ENCODE measurements at places on chromosomes 4 and X.

DNA sequence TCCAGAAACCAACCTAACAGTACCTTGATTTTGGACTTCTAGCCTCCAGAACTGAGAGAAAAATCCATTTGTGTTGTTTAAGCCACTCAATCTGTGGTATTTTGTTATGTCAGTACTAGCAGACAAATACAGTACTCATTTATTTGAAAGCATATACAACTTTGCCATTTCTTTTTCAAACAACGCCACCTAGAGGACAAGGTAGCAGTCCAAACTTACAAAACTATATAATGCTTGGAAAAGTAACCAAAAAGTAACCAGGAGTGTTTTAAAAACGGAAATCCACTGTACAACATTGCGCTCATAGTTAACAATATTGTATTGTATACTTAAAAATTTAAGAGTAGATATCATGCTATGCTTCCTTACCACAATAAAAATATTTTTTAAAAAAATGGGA lies 37.0 kb upstream of the FGF13 start:
- DNase-seq, result no peak

GRCh38 chr4:105369988-105370387 lies 103.9 kb downstream of the PPA2 start:
- no peak for DNase-seq

GRCh38 chrX:149909324-149910177 lies 19.8 kb upstream of the HSFX4 start:
- no peak for DNase-seq

DNA sequence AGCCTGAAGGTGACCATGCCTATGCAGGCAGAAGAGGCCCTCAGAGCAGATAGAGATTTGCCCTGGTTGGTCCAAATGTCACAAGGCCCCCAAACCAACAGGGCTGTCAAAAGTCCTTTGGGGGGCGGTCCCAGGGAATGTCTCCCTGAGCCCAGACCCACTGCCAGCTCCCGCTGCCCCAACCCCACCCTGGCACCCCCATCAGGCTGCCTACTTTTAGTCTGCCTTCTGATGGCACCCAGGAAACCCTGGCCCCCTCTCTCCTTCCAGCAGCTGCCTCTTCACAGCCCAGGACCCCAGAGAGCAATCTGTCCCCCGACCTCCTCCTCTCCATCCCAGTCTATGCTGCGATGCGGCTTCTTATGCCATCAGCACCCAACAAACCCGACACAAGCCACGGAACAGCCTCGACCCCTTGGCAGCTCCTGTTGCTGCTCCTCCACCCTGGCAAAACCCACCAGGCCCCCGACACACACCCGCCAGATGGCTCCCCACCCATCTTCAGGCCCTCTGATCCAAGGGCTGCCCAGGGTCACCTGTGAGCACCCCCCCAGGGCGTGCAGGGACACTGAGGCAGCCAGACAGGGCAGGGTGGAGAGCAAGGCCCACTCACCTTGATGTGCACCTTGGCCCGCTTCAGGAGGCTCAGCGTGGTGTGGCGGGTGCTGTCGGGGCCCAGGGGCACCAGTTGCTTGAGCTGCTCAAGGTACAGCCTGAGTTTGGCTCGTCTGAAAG lies 9.9 kb downstream of the MXD4 start:
- no peak for DNase-seq

DNA sequence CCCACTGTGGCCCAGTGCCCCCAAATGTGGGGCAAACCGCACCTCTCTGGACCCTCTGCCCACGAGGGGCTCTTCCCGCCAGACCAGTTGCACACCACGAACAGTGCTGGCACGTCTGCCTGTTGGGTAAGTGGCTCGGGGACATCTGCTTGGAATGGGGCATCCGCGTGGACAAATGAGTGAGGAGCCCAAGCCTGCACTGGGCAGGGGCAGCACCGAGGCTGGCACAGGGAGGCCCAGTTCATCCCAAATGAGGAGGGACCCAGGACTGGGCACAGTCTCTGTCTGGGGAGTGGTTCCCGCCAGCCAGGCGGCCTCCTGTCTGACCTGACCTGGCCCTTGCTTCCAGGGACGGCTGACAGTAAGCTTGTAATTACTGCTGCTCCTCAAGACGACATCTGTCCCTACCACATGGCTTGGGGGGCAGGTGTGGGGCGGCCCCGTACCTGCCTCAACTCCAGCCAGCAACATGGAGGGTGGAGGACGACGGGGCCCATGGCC lies 3.2 kb downstream of the SPON2 start:
- DNase-seq, result no peak

GRCh38 chr4:148883435-148883834 lies 441.2 kb upstream of the NR3C2 start:
- DNase-seq, result no peak

GRCh38 chr4:182189103-182189878 lies 53.9 kb upstream of the TENM3 start:
- no peak for DNase-seq

DNA sequence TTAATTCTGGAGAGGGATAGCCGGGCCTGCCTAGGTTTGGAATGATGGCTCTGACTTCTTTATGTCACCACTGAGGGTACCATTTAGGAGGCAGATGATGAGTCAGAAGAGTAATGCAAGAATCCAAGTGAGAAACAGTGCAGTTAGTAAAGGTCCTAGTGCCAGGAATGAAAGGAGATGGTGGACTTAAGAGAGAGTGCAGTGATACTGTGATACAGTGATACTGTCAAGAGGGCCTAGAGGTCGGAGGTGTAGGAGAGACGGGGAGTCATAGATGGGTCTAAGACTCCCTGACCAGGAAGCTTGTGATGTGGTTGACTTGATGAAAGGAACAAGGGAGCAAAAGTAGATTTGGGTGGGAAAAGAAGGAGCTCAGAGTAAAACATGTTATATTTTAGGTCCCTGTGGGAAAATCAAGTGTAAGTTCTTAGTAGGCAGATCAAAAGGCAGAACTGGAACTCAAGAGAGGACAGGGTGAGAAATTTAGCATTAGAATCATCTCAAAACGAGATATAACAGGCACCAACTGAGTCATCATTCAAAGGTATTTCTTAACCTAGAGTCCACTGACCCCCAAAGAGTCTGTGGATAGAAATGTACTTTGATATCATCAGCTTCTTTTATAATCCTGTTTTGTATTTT lies 85.0 kb downstream of the NFKB1 start:
- no peak for DNase-seq

DNA sequence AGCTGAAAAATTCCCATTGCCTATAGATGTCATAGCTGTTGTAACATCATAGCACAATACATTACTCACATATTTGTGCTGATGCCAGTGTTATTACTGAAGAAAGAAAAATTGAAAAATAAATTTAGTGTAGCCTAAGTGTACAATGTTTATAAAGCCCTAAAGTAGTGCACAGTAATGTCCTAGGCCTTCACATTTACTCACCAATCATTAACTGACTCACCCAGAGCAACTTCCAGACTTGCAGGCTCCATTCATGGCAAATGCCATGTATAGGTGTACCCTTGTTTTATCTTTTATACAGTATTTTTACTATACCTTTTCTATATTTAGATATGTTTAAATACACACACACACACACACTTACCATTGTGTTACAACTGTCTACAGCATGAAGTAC lies 265.4 kb upstream of the MAGEB18 start:
- DNase-seq, result no peak

GRCh38 chr4:170413951-170414350 lies 324.2 kb upstream of the AADAT start:
- no peak for DNase-seq

DNA sequence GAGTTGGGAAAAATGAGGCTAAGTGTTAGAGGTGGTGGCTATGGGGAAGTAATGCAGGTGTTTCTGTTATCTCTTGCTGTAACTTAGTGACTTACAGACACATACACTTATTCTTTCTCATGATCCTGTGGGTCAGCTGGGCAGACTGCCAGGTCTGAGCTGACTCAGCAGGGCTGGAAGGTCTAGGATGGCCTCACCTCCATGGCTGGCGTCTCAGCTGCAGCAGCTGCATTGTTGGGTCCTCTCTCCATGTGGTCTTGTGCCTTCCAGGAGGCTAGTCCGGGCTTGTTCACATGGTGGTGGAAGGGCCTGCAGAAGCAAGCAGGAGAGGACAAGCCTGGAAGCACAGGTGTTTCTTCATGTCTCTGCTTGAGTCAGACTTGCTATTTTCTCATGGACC lies 172.7 kb downstream of the NHS start:
- DNase-seq, result no peak

GRCh38 chrX:130975947-130976346 lies 72.9 kb upstream of the ENOX2 start:
- DNase-seq, result peak; percentile 0

- DNase-seq, result no peak
Measured at GRCh38 chr4:37471971-37472370, 214.2 kb downstream of the RELL1 start.

DNA sequence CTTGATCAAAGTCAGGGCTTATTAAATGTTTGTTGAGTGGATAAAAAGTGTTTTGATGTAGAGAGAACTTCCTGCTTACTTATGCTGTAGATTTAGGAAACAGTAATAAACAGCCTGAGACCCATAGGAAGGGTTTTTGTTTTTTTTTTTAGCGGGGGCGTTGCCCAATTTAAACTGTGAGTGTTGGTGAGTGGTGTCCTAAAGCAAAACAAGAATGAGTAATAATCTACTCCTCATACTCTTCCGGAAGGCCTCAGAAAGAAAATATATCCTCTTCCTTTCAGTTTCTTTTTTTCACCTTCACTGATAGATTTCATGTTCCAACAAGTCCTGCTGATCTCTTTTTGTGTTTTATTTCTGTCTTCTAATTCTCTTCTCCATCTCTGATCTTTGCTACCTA lies 104.4 kb upstream of the SCML1 start:
- no peak for DNase-seq

DNA sequence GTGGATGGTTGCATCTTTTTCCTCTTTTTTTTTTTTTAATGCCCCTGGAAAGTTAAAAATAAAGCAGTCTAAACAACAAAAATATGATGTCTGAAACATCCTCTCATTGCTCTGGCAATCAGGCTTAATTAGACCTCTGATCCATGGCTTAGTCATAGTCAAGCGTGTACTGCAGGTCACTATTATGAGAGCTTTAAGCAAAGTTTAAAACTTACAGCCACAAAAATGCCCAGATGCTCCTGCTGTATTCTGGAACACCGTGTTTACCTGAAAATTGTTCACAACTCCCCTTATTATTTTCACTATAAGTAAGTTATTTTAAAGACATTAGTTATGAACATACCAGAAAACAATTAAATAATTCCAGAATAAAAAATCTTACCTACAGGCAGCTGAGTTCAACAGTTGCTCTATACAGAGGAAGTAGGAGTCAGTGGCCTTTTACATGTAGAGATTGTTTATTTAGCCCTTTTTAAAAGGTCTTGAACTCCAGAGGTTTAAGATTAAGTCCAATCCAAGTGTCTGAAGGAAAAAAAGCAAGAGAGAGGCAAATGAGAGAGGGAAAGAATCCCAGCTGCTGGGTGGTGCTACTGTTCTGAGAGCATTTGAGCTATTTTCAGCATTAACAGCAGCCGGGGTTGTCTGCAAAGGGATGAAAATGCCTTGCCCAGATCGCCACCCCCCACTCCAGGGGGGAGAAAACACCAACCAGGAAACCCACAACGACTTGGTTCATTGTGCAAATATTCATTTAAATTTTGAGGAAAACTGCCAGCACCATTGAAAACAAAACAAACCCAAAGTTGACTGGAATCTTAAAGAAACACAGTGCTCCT lies 36.9 kb downstream of the SORBS2 start:
- no peak for DNase-seq

GRCh38 chr4:31236020-31236638 lies 516.0 kb downstream of the PCDH7 start:
- no peak for DNase-seq

- DNase-seq, result no peak
Measured at GRCh38 chrX:41036668-41037326, 48.4 kb upstream of the USP9X start.

GRCh38 chr4:24434241-24434640 lies 150.1 kb downstream of the DHX15 start:
- no peak for DNase-seq

- no peak for DNase-seq
Measured at GRCh38 chr4:11589676-11590075, 161.0 kb upstream of the HS3ST1 start.

DNA sequence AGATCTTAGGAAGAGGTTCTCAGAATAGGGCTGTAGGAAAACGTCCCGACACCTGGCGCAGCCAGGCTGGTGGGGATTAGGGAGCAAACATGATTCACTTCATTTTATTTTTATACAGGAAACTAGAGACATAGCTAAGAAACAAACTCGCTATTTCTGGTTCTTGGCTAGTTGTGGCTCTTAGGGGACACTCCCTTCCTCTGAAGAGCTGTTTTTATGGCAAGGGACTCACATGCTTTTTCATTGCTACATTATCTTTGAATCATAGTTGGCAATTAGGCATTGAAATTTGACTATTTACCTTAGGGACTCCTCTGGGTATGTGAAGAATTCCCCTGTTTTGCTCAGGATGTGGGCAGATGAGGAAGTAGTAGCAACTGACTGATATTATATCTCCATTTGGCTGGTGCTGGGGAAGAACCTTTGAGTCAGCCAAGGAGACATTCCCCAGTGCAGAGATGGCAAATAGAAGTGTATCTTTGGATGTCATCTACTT lies 174.5 kb downstream of the SMIM20 start:
- no peak for DNase-seq

GRCh38 chr4:174789657-174790056 lies 39.4 kb downstream of the GLRA3 start:
- no peak for DNase-seq

DNA sequence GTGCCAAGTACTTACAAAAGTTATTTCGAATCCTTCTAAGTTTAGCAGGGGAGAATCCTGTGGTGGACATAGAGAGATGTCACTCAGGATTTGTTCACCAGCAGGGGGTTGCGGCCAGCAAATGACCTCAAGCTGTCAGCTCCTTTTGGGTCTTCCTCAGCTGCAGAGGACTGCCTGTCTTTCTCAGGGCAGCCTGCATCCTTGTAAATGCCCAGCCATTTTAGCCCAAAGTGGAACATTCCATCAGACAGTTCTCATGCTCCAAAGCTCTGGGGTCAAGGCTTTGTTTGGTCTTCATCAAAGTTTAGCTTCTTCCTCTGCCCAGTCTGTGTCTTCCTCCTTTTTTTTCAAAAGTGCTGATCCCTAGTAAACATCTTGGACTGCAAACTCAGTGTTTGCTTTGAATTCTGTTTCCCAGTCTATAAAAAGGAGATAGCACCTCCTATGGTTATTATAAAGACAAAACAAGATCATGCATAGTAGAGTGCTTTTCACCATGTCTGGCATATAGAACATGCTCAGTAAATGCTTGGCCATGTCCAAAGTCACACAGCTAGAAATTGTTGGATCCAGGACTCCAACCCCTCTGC lies 156.4 kb upstream of the GATB start:
- no peak for DNase-seq

- no peak for DNase-seq
Measured at GRCh38 chr4:19095491-19096046, 1074.0 kb upstream of the LCORL start.

- no peak for DNase-seq
Measured at GRCh38 chrX:2228536-2228935, 272.2 kb downstream of the DHRSX start.

- DNase-seq, result no peak
Measured at GRCh38 chr4:122541996-122542395, 78.9 kb downstream of the IL21 start.

- DNase-seq, result no peak
Measured at GRCh38 chrX:17095161-17095560, 148.7 kb downstream of the REPS2 start.

DNA sequence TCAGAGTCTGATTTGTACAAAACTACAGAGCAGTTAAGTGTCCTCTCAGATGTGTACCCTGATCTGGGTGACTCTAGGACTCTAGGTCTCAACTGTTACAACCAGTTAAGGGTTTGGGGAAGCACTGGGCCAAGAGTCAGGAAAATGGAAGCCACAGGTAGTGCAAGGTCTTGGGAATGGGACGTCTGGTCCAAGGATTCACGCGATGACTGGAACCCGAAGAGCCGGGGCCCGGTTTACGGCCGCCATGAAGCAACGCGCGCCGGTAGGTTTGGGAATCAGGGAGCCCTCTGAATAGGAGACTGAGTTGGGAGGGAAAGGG lies 321 bp upstream of the HPRT1 start:
- DNase-seq, result no peak
